ENCODE measurements at places on chromosomes 3 and 15. TPM values are rescaled to one million over a fixed set of nuclear protein-coding genes. Genes with fewer than 3 reads are reported as not detected.

PP2D1 gene
- total RNA-seq: not detected

IL20RB gene
- total RNA-seq: 0.66 TPM

DNA sequence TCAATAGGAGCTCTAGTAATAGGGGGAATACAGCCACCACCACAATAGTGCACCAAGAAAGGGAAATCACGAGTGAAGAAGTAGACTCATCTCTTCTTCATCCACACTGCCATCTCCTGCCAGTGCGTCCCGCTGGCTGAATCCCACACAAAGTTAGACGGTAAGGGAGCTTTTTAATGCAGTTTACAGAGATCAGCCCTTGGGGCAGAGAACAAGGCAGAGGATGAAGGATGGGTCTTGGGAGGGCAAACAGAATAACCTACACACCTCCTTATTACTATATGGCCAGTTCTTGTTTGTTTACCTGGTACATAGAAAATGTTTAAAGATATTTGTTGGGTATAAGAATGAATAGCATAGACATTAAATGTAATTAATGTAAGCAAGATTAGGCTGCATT lies 11.0 kb upstream of the DPH6 start:
- no peak for DNase-seq

DNA sequence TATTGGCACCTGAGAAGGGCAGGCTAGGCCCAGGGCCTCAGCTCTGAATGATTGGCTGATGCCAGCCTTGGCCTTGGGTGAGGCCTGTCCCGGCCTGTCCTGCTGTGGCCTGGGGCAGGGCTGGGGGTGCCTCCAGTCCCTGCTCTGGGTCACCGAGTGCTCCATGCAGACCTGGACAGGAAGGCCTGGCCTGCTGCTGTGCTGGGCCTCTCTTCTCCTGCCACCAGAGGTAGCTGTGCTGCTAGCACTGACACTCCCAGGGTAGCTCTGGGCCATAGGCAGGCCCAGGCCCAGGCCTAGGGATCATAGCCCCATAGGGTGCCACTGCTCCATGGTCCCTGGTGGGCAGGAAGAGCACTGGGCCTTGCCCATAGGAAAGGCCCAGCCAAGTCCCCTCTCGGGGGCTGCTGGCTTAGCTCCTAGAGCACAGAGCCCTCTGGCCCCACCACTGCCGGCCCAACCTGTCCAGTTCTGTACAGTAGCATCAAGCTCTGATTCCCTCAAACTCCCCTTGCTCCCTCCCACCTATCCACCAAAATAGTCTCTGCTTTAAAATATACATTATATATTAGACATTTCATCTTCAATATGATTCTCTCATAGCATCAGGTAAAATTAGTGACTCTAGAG lies 18.2 kb downstream of the ABTB1 start:
- DNase-seq: no peak

- no peak for DNase-seq
Observed at GRCh38 chr3:163753033-163753432, 1325.3 kb downstream of the SI start.

DNA sequence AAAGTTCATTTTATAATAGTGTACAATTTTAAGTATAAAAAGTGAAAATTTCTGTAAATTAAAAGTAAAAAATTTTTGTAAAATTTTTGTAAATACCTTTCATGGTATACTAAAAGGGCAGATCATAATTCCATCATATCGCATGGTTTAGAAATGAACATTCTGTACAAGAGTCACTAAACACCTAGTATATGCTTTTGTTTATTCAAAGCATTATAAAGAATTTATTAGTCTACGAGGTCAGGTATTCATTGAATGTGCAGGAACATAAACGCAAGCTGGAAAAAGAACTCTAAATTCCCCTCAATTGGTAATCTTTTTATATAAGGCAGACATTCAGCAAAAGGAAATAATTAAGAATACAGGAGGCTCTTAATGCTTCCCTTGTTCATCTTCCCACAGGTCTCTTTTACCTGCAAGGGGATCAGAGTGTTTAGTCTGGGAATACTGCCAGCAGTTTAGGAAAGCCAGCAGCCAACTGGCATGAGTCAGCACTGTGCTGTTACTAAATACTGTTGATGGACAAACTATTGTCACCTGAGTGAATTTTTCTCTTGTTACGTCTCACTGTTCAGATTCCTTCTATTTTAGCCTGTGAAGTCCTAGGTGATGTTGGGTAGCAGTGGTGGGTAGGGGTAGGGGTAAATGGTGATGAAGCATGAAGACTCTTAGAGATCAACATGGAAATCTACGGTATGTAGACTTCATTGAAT lies 70.1 kb downstream of the UQCC5 start:
- peak; percentile 53 for DNase-seq

- no peak for DNase-seq
Observed at GRCh38 chr3:100737334-100737733, 28.0 kb downstream of the TFG start.

DNA sequence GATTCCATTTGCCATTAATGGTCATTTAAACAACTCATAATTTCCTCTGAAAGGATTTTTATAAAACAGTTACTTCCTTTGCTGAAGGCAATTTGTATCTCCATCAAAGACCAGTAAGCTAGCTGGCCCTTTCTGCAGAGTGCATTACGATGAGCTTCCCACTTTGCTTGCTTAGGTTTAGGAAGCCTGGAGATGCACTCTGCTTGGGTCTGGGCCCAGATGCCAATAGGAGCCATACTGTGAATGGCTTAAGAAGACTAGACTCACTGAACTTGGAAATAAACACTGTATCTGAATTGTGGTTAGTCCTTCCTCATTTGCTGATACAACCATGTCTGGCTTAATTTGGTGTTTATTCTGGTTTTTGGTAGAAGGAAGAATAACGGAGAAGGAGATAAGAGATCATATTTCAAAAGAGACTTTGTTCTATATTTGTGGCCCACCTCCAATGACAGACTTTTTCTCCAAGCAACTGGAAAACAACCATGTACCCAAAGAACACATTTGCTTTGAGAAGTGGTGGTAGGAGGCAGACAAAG lies 38.1 kb downstream of the OXNAD1 start:
- DNase-seq: no peak

DNA sequence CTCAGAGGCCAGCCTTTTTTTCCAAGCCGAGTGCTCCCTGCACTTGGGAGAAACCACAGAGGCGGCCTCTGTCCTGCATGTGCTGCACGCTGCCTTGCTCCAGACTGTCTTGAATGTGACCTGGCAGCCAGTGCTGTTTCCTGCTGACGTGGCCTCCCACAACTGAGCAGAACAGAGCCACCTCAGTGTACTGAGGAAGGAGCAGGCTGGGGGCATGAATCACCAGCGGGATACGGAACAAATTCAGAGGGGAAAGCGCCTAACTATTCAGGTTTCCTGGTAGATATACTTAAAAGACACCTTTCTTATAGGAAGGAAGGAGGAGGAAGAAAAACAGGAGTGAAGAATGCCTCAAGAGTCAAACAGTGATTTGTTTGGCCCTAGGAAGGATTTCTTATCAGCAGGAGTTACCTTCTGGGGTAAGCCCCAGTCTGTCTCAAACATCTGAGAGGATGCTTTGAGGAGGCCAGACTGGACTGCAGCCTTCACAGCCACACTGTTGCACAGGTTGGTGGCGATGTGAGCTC lies 114.0 kb downstream of the FNDC3B start:
- DNase-seq: peak; percentile 93

- no peak for DNase-seq
Observed at GRCh38 chr15:74369084-74369745, 1.8 kb upstream of the CYP11A1 start.

DNA sequence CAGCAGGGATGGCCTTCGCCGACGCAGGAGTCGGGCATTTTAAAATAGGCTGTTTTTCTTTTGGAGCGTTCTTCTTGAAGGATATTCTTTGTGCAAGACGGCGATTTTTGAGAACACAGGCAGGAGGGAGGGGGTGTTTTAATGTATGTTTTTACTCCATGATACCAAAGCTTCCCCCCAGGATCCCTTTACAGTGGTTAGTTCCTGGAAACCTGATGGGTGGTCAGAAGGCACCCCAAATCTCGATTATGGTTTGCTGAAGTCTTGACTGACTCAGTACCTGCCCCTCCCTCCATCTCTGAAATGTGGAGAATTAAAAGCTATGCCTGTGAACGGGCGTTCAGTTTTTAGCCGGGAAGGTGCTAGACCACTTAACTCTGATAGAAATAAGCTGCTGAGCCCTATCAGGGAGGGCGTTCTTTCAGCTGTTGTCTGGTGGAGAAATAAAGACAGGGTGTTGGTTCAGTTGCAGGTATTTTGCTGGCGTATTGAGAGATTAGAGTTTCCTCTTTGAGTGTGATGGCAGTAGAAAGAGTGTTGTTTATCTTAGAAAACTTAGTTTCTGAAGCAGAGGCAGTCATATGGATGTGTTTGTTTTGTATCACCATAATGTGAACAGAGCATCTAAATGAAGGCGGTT lies 3.4 kb downstream of the IGF1R start:
- no peak for DNase-seq

GRCh38 chr3:48686538-48687219 lies 964 bp upstream of the NCKIPSD start:
- no peak for DNase-seq

- DNase-seq: no peak
Observed at GRCh38 chr3:110384601-110385000, 687.0 kb upstream of the NECTIN3 start.

DNA sequence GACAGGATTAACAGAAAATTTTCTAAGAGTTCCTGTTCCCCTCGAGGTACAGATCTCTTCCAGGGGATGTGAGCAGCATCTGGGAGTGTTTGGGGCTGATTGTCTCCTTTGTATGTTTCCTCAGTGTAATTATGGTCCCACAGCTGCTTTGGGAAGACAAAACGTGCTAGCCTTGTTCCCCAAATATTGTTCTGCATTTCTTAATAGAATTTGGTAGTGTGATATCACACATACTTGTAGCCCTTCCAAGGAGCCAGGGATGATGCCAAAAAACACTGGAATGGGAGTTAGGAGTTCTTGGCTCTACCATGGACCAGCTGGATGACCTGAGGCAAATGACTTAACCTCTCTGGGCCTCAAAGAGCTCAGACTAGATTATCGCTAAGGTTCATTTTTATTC lies 19.0 kb upstream of the AGBL1 start:
- no peak for DNase-seq

- DNase-seq: no peak
Observed at GRCh38 chr15:78035861-78036476, 41.5 kb downstream of the TBC1D2B start.

DNA sequence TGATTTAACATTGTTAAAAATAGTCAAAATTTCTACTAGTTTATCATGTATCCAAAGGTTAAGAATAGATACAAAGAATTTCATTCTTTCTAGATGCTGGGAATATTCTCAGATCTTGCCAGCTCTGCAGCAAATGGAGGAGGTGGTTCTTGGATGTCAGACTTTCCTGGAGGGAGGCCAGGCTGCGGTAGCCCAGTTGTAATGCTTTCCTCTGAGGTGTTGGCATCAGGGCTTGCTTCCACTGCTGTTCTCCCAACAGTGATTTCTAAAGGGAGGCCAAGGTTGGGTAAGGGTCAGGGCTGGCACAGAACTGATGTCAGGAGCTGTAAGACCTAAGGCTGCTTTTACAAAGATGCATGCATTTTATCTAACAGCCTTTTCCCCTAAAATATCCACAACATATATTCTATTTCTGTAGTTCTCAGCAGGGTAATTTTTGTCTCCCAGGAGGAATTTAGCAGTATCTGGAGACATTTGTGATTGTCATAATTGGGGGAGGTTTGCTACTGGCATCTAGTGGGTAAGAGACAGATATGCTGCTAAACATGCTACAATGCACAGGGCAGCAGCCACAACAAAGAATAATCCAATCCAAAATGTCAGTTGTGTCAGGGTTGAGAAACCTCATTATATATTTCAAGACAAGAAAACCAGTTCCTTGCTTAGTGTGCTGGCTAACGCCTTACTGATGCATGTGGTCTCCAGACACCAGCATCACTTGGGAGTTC lies 42.0 kb upstream of the SPTSSB start:
- DNase-seq: peak; percentile 39

Data from mucosa of gallbladder (tissue), 1 donor.